ENCODE measurements at places on chromosomes 3 and 15.

DNA sequence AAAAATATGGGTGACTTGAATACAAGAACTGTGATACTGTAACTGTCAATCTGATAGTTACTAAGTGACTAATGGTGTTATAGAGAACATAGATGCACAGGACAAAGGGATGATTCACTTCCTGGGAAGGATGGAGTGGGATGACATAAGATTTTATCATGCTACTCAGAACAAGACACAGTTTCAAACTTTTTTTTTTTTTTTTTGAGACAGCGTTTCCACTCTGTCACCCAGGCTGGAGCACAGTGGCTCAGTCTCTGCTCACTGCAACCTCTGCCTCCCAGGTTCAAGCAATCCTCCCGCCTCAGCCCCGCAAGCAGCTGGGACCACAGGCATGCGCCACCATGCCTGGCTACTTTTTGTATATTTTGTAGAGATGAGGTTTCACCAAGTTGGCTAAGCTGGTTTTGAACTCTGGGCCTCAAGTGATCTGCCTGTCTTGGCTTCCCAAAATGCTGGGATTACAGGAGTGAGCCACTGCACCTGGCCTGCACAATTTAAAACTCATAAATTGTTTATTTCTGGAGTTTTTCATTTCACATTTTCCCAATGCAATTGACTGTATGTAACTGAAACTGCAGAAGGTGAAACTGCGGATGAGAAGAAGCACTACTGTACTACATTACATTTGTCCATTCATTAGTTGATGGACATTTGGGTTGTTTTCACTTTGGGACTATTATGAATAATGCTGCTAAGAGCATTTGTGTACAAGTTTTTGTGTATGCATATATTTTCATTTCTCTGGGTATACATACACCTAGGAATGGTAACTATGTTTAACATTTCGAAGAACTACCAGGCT lies 40.6 kb downstream of the ADIPOQ start:
- DNase-seq, result no peak

GRCh38 chr3:43770426-43771103 lies 79.8 kb downstream of the ABHD5 start:
- no peak for DNase-seq

- DNase-seq, result no peak
Measured at GRCh38 chr15:41559239-41559782, 299 bp downstream of the TYRO3 start.

DNA sequence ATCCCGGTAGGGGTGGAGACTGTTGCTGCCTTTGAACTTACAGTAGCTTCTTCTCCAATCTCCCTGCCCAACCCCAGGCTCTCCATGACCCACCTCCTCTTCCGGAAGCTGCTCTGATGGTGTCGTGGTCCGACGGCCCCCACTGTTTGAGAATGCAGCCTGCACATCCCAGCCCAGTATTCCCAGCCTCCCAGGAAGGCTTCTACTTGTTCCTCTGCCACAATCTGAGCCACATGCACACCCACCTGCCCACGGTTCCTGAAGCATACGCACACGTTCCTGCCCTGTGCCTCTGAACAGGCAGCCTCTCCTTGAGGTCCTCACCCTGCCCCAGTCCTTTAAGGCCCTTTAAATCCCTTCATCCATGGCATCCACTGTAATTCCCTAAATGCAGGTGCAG lies 57.4 kb downstream of the ABTB1 start:
- no peak for DNase-seq

GRCh38 chr3:159787794-159788205 lies 200.8 kb upstream of the IL12A start:
- DNase-seq, result no peak
